LHCN-M2 (cell line): ENCODE measurements at places on chromosomes 5 and 9.
A peak's percentile ranks its signal among the peaks of the same experiment; 100 is the strongest.

- no peak for DNase-seq
Observed at GRCh38 chr5:6554812-6555211, 78.0 kb downstream of the NSUN2 start.

GRCh38 chr5:151348789-151349188, 1.4 kb upstream of the SLC36A2 start:
- DNase-seq: no peak

- DNase-seq: no peak
Observed at GRCh38 chr9:38226491-38226951, 157.5 kb upstream of the SHB start.

DNA sequence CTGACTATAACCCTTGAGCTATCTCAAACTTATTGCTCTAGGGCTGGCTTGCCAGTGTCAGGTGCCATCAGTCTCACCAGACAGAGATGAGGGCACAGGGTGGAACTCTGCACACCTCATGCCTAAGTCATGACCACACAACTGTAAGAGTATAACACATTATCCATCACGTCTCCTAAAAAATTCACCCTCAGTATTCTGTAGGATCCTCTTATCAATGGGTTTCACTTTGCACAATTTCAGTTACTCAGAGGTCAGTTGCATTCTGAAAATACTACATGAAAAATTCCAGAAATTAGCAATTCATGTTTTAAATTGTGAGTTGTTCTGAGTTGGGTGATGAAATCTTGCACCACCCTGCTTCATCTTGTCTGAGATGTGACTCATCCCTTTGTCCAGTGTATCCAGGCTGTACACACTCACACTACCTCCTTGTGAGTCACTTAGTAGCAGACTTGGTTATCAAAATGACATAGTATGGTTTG, 690.9 kb upstream of the CDH18 start:
- DNase-seq: peak; percentile 0

DNA sequence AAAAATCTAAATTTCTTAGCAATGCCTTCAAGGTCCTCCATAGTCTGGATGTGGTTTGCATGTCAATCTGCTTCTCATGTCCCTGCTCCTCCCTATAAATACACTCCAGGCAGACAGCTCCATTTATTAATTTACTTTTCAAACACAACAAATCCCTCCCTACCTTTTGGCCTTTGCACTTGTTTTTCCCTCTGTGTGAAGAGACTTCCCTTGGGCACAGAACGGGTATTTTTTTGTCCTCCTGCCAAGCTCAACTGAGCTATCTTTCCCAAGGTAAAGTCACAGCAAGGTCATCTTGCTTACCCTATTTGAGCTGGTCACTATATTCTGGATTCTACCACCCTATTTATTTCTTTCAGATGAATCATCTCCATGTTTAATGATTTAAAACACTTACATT, 159.6 kb upstream of the ANKH start:
- DNase-seq: no peak

GRCh38 chr9:94904806-94905205, 178.3 kb downstream of the AOPEP start:
- DNase-seq: no peak

GRCh38 chr5:154749491-154749890, 5.7 kb upstream of the LARP1 start:
- DNase-seq: no peak

DNA sequence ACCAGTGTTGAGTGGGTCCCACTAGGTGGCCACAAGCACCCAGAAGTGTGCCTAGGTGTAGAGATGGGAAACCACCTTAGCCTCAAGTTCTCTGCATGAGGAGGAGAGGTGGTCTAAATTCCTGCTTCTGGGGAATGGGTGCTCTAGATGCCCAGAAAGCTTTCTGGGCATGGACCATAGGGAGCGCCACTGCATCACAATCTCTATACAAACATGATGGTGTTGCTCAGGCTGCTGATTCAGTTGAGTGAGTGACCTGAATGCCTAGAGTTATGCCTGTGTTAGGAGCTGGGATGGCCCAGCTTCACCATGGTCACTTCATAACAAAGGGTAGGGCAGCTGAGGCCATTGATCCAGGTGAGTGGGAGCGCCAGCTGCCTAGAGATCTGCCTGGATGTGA, 667.9 kb upstream of the ARRDC3 start:
- DNase-seq: no peak

GRCh38 chr5:149488645-149489306, 62.5 kb downstream of the CSNK1A1 start:
- no peak for DNase-seq

DNA sequence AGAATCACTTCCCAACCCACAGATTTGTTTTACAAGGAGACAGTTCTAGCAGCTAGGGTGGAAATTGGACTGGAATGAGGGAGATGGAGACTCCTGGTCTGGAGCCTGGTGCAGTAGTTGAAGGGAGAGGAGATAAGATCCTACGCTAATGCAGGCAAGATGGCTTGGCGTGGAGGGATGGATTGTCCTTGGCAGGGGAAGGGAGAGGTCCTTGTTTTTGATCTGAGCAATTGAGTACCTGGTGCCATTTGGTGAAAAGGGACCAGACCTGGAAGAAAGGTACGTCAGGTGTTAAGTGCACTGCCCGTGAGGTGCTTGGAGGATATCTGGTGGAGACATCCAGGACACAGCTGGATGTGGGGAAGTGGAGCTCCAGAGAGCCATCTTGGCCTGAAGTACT, 35.7 kb downstream of the ANGPTL2 start:
- no peak for DNase-seq

- DNase-seq: no peak
Observed at GRCh38 chr5:33867241-33867640, 24.5 kb downstream of the ADAMTS12 start.

GRCh38 chr9:17928768-17929167, 349.9 kb downstream of the SH3GL2 start:
- DNase-seq: no peak

- no peak for DNase-seq
Observed at GRCh38 chr9:99436616-99437015, 214.5 kb downstream of the SEC61B start.

GRCh38 chr5:90399251-90399650, 10.3 kb downstream of the CETN3 start:
- DNase-seq: no peak
